ENCODE measurements at places on chromosomes 7 and 10.

- no peak for DNase-seq
Measured at GRCh38 chr7:100489121-100489520, 5.4 kb downstream of the NYAP1 start.

GRCh38 chr10:29719281-29719675 is 84.5 kb upstream of the SVIL start:
- DNase-seq, result no peak

DNA sequence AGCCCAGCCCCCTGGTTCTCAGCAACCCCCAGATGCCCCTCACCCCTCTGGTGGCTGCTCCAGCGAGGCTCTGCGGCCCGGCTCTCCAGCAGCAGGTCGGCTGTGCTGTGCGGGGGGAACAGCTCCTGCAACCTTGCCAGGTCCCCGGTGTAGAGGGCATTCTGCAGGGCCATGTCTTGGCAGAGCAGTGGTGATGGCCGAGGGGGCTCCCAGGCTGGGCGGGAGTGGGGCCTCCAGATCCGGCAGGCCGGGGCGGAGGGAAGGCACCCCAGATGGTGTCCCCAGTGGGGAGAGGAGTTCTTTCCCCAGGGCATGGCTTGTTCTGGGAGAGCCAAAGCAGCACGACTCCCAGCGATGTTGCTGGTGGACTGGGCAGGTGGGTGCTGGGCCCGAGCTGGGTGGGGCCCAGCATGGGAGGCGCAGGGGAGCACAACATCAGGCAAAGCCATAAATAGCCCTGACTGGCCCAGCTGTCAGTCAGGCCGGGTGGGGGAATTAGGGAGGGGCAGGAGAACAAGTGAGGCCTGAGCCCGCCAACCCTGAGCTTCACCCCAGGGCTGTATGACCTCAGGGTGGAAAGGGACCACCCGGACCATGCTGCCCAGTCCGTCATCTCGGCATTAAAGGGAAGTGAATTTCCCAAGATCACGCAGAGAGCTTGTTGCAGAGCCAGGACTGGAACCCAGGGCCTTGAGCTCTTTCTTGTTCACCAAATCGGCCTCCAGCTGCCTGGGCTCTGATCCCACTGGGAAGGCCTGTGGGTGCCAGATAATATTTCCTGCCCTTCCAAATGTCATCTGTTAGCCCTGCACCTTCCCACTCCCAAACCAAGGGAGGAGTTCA is 580 bp upstream of the ASB10 start:
- DNase-seq, result no peak

DNA sequence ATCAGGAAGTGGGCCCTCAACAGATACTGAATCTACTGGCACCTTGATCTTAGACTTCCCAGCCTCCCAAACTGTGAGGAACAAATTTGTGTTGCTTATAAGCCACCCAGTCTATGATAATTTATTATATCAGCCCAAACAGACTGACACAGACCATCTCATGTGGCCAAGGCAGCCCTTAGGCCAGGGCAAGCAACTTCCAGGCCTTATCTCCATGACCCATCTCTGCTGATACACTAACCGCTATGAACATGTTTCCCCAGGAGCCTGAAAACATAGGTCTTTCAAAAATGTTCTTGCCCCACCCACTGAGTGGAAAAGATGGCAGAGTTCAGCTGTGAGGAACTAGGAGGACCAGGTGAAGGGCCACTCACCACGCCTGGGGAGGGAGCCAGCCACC is 3.2 kb upstream of the BLOC1S2 start:
- DNase-seq, result no peak

GRCh38 chr7:98852826-98853225 is 17.0 kb downstream of the TMEM130 start:
- no peak for DNase-seq

DNA sequence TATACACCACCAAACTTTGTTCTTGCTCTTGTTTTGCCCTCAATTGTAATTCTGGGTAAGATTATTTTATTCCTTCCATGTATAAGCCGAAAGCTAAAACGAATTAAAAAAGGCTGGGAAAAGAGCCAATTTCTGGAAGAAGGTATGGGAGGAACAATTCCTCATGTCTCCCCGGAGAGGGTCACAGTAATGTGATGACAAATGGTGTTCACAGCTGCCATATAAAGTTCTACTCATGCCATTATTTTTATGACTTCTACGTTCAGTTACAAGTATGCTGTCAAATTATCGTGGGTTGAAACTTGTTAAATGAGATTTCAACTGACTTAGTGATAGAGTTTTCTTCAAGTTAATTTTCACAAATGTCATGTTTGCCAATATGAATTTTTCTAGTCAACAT is 12.5 kb upstream of the CFAP69 start:
- no peak for DNase-seq

- DNase-seq, result no peak
Measured at GRCh38 chr7:140915935-140916555, 8.7 kb downstream of the BRAF start.

Measured in GM12878 (cell line).